ENCODE measurements at places on chromosomes 5 and 9.

DNA sequence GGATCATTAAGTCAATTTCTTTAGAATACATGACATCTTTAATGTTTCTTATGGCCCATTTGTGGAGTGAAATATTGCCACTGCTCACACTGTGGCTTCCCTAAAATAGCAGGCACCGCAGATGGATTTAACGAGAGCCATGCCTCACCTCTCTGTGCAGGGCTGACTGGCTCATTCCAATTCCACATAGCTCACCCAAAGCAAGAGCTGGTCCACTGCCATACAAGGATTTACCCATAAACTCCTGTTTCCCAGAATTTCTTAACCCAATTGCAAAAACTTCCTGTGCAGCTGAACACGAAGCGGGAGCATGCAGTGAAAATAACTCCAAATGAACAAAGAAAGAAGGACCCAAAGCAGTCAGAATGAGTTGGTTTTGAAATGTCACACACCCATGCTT lies 159.5 kb downstream of the BAAT start:
- DNase-seq = no peak

GRCh38 chr9:134053941-134054761 lies 13.7 kb downstream of the BRD3 start:
- no peak for DNase-seq

DNA sequence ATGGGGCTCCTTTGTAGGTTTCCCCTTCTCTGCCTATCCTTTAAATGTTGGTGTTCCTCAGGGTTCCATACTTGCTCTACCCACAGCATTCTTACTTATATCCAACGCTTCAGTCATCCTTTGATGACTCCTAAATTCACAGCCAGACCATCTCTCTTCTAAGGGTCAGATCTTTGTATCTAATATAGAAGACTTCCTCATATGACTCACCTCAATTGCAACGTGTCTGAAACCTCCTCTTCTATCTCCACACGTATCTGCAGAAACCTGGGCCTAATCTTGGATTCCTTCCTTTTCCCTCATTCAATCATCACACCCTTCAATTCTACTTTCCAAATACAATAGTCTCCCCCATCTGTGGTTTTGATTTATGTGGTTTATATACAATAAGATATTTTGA lies 68.3 kb downstream of the HMGCR start:
- no peak for DNase-seq

DNA sequence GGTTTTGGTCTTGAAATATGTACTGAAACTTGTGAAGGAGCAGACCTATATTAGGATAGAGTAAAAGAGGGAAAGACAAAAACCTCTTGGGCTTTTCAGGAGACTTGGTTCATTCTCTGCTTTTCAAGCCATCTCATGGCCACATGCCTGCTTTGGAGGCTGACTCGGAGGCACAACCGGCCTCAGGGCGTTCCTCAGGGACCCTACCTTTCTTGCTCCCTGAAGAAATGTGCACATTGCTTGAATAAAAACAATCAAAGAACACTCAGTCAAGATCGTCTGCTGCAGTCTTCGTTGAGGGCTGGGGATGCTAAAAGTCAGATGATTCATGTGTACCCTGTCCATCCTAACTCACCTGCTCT lies 994 bp downstream of the IRGM start:
- no peak for DNase-seq

DNA sequence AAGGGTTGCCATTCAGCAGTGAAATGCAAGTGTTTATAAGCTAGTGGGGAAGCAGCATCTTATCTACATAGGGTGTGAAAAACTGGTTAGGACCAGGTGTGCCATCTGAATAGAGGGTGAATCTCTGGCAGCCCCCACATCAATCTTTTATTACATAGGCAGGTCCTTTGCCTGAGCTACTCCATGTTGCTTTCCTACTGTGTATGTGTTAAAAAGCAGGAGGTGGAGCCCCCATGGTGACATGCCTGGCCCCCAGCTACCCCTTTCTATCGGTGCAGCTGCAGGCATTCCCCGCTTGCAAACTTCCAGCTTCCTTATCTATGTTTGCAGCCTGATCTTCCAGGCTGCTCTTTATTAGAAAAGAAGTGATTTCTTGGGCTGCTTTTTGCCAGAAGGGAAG lies 353.5 kb downstream of the SPATA31D1 start:
- DNase-seq = no peak

GRCh38 chr5:152104211-152104610 lies 179.6 kb upstream of the GLRA1 start:
- no peak for DNase-seq

GRCh38 chr9:133701981-133702797 lies 36.0 kb downstream of the SARDH start:
- DNase-seq = peak; percentile 67

GRCh38 chr9:122217640-122218039 lies 11.1 kb downstream of the LHX6 start:
- DNase-seq = no peak

GRCh38 chr5:75536694-75537360 lies 25.1 kb downstream of the POLK start:
- no peak for DNase-seq

DNA sequence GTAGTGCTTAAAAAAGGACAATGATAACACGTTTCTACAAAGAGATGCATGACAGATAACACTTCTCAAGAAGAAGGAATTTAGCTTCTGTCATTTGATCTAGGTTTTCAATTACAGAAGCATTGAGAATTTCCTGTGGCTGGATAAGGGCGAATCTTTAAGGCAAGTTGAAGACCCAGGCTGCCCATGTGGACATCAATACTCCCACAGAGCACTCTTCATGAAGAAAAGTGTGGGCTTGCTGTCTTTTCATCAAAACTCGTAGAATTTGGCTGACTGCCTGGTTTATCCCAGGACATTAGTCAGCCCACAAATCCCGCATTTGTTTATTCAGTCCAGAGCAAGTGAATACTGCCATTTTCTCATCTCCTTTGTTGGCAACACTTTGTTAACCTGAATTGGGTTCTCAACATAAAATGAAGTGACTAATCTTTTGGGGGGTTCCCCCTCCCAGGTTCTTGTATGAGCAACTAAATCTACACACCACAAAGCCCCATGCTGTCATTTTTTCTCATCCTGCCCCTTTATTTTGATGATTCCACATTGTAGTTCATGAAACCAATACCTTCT lies 43.4 kb upstream of the CDKN2B start:
- no peak for DNase-seq

DNA sequence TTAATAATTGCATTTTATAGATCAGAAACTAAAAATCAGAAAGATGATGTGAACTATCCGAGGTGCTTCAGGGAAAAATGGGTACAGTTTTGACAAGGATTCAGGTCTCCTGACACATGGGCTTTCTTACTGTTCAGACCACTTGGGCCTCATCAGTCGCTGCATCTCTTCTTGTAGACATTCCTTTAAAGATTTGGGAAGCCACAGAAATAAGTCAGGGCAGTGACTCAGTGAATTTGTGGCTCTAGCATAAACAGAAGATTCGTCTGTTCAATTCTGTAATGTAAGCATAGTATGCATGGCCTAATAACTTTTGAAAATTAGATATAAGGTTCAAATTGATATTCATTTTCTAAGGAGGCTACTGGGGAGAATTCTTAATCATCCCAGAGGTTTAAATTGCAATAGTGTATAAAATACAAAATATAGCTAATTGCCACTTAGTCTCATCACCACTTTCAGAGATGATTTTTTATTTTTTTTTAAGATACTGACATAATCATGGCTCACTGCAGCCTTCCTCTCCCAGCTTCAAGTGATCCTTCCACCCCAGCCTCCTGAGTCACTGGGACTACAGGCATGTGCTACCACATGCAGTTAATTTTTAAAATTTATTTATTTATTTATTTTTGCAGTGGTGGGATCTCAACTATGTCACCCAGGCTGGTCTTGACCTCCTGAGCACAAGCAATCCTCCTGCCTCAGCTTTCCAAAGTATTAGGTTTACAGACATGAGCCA lies 48.9 kb downstream of the RASEF start:
- no peak for DNase-seq

GRCh38 chr5:150077060-150077459 lies 9.3 kb downstream of the CSF1R start:
- no peak for DNase-seq

DNA sequence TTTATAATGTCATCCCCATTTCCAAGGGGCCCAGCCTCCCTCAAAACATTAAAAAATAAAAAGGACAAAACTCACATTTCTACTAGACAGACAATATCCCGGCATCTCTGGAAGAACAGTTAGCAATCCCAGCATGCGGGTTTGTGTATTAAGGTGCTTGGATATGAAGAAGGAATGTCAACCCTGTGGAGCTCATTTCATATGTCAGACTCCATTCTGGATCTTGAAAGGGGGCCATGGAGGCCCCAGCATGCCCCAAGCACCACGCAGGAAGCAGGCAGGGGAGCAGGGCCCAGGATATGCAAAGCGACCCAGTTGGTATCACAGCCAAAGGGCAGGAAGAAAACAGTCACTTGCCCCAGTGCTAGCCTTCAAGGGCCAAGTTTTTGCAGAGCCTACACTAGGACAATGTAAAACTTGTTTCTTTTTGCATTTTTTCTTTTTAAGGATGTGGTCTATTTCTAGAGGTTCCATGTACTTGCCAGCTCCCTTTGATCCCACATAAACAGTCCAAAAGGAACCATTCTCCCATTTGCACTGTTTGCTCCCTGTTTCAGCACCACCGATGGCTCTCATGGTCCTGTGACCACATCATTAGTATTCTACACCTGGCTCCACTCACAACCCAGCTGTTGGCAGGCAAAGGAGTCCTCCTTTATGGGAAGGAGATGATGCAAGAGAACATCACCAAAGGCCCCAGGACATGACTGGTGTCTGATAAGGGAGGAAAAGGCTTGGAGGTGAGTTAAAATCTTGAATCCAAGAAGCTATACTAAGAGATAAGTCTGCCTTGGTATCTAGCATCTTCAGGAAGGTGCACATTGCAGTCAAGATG lies 58.3 kb downstream of the FGF1 start:
- no peak for DNase-seq

DNA sequence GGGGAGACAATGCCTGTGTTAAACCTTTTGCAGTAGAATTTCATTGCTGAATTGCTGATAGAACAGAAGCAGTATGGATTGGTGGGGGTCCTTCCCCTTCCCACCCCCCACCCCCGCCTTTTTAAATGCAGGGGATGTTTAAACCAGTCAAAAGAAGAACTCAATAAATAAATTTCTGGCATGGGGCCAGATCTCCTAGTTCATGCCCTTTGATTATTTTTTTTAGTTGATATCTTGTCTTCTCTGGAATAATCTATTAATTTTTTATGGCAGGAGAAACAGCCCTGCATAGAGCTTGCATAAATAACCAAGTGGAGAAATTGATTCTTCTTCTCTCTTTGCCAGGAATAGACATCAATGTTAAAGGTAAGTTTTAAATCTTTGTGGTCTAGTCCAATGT lies 72.8 kb downstream of the SLF1 start:
- DNase-seq = no peak

GRCh38 chr9:70256123-70256551 lies 2.6 kb upstream of the SMC5 start:
- DNase-seq = no peak

GRCh38 chr5:63233361-63233760 lies 654.7 kb downstream of the LRRC70 start:
- DNase-seq = no peak

DNA sequence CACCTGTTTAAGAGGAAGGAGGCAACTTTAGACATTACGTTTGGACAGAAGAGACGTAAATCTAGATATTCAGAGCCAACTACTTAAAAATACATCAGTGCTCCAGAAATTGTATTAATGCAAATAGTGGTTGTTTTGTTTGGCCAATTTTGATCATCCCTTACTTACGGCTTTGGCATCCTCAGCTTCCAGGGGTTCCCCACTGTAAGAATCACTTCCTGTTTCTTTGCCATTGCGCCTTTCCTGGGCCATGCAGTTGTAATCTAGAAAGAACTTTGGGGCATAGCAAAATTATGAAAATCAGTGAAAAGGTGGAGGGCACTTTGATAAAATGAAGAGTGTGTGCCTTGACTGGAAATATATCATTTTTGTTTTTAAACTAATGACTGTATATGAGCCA lies 537.2 kb upstream of the TLE4 start:
- DNase-seq = no peak

DNA sequence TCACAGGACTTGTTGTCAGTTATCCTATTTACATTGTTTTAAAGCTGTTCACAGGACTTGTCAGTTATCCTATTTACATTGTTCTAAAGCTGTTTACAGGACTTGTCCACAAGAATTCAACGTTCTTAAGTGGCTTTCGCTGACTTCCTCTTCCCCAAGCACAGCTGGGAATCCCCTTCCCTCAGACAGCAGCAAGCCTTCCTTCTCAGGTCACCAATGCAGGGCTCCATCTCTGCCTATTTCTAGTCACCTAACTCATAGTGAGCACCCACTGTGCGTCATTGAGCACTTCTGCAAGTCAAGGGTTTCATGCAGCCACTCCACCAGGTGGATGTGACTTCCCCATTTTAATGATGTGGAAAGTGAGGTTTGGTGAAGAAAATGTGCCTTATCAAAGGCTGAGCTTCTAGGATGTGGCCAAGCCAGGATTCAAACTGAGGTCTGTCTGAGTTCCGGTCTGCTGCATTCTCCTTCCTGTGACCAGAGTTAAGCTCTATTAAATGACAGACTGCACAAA lies 109.8 kb upstream of the ZNF462 start:
- peak; percentile 5 for DNase-seq

- no peak for DNase-seq
These were observed 2.2 kb downstream of the GBGT1 start for GRCh38 chr9:133161547-133161950.

DNA sequence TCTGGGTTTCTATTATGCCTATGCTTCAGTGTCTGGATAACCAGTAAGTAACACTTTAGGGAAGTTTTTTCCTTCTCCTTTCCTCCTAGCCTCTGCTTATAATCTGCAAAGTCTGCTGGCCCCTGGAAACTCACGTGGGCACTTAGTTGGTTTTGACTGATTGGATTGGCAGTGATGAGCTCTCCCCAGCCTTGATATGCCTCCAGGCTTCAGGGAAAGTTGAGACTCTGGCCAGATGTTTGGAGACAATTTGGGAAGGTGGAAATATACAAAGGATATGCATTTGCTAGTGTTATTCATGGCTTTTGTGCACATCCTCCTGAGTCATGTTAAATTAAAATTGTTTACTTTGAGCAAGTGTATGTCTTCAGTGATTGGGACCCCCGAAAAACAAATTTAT lies 160.2 kb upstream of the IL12B start:
- no peak for DNase-seq

GRCh38 chr5:124515497-124516245 lies 230.8 kb downstream of the ZNF608 start:
- no peak for DNase-seq

GRCh38 chr9:36154331-36154952 lies 14.7 kb upstream of the CCIN start:
- DNase-seq = peak; percentile 41

DNA sequence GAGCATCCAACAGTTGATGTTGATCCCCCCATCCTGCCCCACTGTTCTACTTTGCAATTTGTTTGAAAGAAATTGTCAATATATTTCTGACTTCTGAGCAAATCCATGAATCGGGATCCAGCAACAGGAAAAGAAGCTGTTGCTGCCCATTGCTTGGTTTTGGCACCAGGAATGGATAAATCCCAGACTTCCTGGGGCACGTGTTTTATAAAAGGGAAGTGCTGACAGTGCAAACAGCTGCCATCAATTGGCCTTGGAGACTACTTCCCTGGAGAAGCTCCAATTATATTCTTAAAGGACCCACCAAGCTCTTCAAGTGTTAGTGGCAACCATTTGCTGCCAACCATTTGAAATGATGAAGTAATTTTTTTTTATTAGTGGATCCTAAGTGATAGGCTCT lies 13.7 kb downstream of the STK32A start:
- no peak for DNase-seq

GRCh38 chr9:126833020-126833419 lies 27.4 kb upstream of the ZBTB34 start:
- DNase-seq = no peak

GRCh38 chr5:68285851-68286611 lies 70.5 kb downstream of the PIK3R1 start:
- peak; percentile 77 for DNase-seq

All from CD4-positive, alpha-beta T cell treated with Interleukin-17A for 1 hour (primary cell).